ENCODE measurements at places on chromosomes 5 and 9.

DNA sequence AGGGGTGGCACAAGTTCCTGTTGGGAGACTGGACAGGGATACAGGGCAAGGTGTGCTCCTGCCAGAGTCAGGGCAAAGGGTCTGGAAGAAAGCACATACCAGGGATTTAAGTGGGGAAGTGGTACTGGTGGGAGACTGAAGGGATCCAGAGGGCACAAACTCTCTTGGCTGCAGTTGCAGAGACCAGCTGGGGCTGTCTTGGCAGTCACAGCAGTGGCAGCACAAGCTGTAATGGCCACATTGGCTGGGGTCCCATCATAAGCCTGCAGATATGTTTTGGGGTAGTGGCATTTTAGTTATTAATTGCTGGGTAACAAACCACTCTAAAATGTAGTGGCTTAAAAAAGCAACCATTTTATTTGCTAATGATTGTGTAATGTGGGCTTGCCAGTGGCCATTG, 492.2 kb downstream of the ENC1 start:
- no peak for DNase-seq

GRCh38 chr5:171855798-171856763, 70.5 kb downstream of the SMIM23 start:
- no peak for DNase-seq

DNA sequence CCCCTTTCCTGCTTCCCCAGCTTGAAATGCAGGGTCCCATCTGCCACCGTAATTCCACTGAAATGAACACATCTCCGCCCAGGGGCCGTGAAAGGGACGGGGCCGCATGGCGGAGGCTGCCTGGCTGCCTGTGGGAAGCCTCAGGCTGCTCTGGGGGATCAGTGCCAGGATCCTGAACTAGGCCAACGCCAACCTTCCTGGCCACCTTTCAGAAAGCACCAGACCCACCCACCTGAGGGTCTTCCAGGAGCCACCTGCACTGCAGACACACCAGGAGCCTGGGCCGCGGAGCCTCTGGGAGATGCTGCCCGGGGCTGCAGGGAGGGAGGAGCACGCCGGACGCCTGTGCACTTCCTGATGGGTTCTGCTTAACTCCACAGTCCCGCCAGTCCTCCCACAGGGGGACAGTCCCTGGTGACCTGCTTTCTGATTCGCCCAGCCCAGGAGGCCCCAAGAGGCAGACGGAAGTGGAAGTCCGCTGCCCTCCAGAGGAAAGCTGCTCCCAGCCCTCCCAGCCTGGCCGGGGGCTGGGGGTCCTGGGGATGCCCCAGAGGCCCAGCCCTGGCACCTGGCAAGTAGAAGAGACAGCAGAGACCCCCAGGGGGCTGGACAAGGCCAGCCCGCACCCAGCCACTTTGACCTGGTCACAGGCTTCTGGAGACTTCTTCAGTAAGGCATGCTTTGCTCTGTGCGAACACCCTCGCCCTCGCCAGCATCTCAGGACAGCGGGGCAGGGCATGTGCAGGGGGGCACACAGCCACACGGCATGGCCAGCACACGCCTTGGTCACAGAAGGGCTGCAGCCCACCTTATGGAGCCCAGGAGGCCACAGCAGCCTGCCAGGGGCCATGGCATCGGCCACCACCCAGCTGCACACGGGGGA, at the start of gene CARD9:
Gene CARD9 (minus strand): TSS at position 370 of the 883 bp plus-strand sequence. CDS start 1,591 bp downstream, outside the sequence.
- DNase-seq, result no peak

DNA sequence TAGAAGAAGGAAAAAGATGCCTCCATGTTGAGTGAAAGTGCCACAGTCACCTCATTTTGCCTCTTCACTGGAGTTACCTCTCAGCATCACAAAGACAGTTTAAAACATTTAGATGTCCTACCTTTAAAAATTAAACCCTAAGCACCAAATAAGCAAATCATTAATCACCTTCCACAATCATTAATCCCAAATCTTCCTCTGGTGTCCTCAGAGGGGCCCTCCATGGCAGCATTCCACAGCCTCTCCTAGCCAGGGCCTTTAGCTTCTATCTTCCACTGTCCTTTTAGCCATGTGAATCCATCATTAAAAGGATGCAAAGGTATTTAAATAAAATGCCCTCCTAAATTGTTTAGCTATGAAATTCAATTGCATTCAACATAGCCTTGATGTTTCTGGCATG, 310.8 kb downstream of the PDE4D start:
- no peak for DNase-seq

GRCh38 chr5:21910731-21911130, 942.4 kb downstream of the CDH12 start:
- DNase-seq, result no peak

GRCh38 chr5:139243425-139243970, 45.3 kb upstream of the SIL1 start:
- DNase-seq, result no peak

GRCh38 chr5:149166128-149166527, 24.8 kb downstream of the ABLIM3 start:
- DNase-seq, result no peak

- no peak for DNase-seq
Measured at GRCh38 chr9:7967093-7967827, 167.7 kb upstream of the DMAC1 start.

DNA sequence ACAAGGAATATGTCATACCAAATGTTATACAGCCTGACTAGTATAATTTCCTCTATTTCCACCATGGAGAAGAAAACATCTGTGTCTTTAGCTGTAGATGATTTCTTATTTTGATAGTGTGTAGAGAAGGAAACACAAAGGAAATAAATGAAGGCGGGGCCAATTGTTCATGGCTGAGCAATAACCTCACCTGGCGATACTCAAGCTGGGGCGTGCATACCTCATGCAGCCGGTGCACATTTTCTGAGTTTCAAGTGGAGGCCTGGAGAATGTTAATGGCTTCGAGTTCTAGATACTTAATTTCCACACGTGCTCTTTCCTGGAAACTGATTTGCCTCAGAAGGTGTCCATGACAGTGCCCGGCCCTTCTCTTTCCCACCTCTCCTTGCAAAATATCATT, 127.4 kb upstream of the TAF11L2 start:
- no peak for DNase-seq

GRCh38 chr5:109300367-109300766, 109.4 kb downstream of the PJA2 start:
- no peak for DNase-seq

- no peak for DNase-seq
Measured at GRCh38 chr9:109950710-109951443, 170.9 kb downstream of the PALM2AKAP2 start.

DNA sequence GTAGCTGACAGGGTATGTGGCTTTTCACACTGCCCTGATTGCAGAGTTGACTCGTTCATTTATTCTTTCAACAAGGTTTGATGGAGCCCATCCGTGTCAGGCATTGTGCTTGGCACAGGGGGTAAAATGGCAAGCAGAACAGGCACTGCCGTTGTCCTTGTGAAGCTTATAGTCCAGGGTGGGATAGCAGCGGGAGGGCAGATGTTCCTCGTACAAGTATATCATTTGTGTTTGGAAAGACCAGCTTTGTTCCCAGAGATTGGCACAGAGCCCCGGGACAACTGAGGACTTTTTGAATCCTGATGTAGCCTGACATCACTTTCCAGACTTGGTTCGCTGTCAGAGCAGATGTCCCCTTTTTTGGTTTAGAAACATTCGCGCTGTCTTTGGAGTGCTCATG, 50.9 kb downstream of the MVB12B start:
- DNase-seq, result no peak

DNA sequence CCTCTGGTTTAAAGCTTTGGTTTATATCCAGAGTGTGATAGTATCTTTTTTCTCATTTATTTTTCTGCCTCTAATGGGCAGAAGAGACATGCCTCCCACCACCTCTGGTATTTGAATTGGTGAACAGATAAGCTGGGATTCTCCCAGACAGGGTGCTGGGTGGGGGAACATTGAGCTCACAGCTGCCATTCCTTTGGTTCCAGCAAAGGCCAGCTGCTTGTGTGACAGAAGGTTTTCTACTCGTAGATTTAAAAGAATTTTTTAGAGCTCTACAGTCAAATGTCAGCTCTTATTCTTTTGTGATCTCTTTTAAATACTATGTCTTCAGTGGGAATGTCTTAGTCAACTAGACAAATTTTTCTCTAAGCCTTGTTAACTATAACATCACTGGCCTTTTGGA, 54.7 kb upstream of the ADAMTS16 start:
- DNase-seq, result no peak

Measured in activated naive CD4-positive, alpha-beta T cell treated with anti-CD3 and anti-CD28 coated beads, Interleukin-2, amount 50 U/mL, for 16 hours (primary cell).